ENCODE measurements at places on chromosomes 13 and 19.

DNA sequence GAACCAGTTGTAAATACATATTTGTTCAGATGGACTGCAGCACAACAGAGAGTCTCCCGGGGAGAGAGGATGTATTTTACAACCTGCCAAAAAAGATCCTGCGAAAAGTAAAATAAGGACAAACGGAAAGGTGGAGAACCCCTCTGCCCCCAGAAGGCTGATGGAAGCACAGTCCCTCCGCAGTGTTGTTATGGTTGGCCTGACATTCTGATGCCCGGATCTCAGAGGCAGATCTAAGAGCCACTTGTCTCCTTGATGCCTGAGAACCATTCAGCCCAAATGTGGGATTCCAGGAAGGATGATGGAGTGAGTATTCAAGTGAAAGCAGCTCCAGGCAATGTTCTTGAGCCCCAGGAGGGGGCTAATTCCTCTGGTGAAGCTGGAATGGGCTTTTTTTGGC lies 458.7 kb downstream of the ZNF536 start:
- no peak for DNase-seq

GRCh38 chr13:35501661-35502235 lies 25.3 kb upstream of the MAB21L1 start:
- DNase-seq: no peak

GRCh38 chr19:38924388-38924787 lies 6.2 kb downstream of the SARS2 start:
- DNase-seq: no peak

- DNase-seq: no peak
These were observed 3.5 kb upstream of the ZNF358 start for GRCh38 chr19:7512400-7512851.

- DNase-seq: no peak
These were observed 3.3 kb upstream of the EPOR start for GRCh38 chr19:11387162-11388034.

GRCh38 chr13:67635754-67636153 lies 405.6 kb upstream of the PCDH9 start:
- no peak for DNase-seq

DNA sequence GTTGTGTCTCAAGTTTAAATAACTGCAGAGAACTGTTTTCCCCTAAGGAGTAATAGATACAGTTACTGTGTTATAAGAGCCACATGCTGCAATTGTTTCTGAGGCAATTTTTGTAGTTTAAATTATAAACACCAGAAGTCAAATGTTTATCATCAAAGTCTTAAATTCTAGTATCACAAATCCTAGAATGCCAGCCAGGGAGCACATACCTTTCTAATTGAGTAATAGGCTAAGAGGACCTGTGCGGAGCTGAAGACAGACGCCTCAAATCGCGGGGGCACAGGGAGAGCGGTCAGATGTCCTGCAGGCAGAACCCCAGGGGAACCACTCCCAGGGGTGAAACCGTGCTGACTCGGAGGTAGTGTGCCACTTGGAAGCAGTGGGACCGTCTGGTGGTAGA lies 65.2 kb upstream of the TNFRSF19 start:
- peak; percentile 77 for DNase-seq

Data from amniotic epithelial cell (primary cell).